Activated naive CD4-positive, alpha-beta T cell treated with Interleukin-2 at 50 U/mL for 16 hours (primary cell): ENCODE measurements at places on chromosomes 2 and 18.

DNA sequence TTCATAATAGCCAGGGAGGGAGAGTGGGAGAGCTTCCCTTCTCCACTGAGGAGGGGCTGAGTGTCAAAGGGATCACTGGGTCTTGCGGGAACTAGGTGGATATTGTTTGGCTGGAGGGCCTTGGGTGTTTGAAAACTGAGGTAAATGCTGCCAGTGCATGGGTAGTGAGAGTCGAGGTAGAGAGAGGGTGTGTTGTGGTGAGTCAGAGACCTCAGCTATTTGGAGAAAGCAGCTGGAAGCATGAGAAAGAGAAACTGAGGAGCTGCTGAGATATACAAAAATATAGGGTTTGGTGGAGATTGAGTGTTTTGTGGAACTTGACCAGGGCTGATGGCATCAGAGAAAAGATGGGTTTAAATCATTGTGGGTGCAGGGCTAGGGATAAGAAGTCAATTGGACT is 127.0 kb upstream of the CCDC195 start:
- no peak for DNase-seq

- DNase-seq, result no peak
Measured at GRCh38 chr2:109321570-109321969, 192.6 kb downstream of the SH3RF3 start.

DNA sequence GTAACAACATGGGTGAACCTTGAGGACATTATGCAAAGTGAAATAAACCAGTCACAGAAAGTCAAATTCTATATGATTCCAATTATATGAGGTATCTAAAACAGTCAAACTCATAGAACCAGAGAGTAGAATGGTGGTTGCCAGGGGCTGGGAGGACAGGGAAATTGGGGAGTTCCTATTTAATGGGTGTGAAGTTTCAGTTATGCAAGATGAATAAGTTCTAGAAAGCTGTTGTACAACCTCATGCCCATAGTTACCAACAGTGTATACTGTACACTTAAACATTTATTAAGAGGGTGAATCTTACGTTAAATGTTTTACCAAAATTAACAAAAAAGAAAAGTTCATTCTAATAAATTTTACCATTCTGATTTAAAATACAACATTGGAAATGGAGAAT is 92.7 kb upstream of the WDSUB1 start:
- DNase-seq, result no peak

GRCh38 chr2:120322329-120322728 is 23.6 kb upstream of the INHBB start:
- no peak for DNase-seq

DNA sequence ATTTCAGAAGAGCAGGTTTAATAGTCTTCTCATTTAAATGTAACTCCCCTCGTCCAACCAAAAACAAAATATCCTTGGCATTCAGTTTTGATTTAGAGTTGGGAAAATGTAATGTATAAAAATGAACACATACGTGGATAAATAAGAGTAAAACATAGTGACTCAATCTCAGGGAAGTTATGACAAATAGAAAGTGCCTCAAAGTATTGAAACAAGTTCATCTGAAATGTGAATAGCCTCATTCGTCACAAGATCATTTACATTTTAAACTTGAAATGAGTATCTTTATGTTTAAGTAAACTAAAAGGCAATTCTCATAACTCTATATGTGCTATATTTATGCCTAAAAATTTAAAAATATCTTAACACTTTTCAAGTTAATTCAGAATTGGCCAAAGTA is 122.2 kb upstream of the SMAD7 start:
- no peak for DNase-seq
